SW 1271 (cell line): ENCODE measurements at places on chromosomes 6 and 20.

- DNase-seq, result no peak
Observed at GRCh38 chr20:16563066-16563806, 10.0 kb downstream of the KIF16B start.

DNA sequence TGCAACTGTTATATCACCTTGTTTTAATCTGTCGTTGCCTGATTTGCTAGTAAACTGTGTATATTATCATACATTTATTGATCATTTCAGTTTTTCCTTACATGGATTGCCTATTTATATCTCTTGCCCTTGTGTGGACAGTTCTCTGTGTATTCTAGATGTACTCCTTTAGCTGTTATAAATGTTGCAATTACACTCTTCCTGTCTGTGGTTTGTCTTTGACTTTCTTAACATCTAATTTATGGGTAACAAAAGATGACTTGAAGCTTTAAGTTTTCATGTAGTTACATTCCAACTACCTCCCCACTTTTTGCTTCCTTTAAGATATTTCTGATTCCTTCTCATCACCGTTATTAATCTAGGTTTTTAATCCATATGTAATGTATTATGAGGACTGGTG is 22.6 kb downstream of the PLCB1 start:
- DNase-seq, result no peak

DNA sequence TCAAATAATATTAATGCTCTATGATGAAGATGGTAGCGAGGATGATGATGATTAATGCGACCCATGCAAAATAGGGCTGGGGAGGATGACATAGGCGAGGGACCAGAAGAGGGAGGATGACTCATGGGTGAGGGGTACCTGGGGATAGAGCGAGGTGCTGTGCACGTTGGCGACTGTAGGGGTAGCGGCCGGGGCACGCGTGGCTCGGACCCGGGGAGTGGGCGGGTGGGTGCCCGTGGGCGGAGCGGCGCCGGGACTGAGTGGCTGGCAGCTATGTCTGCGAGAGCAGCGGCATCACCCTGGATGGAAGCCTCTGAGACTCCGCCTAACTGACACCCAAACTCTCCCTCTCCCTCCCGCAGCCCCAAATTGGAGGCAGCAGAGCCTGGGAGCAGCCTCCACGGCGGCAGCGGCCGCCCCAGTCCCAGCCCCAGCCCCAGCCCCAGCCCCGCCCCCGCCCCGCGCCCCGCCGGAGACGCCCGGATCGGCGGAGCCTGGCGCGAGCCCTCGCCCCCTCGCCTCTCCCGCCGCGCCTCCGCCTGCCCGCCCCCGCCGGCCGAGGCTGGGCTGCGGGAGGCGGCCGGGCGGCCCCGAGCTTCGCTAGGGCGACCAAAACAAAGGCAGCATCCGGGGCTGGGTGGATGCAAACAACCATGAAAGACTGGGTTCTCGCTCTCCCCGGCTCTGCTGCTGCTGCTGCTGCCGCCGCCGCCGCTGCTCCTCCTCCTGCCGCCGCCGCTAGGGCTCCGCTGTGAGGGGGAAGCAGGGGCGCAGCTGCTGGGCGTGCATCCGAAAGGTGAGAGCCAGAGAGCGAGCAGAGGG is at the start of gene RIMS1:
RIMS1 (plus strand) TSS at position 367 of the 822 bp plus-strand sequence. CDS start 474 bp downstream, outside the sequence.
- DNase-seq, result no peak

DNA sequence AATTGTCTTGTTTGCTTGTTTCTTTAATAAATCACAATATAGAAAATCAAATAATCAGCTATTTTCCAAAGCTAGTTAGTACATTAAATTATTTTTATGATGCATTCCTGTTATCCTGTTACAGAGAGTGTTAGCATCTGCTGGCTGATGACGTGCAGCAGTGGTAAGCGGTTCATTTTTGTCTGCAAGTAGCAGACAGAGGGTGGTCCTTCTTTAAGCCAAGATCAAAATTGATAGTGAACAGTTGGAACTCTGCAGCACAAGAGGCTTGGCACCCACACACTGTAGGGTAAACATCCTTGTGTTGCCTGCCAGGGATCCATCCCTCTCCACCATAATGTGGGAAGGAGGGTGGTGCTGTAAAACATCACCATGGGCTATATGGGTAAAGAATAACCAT is 158.3 kb downstream of the FRK start:
- DNase-seq, result no peak

DNA sequence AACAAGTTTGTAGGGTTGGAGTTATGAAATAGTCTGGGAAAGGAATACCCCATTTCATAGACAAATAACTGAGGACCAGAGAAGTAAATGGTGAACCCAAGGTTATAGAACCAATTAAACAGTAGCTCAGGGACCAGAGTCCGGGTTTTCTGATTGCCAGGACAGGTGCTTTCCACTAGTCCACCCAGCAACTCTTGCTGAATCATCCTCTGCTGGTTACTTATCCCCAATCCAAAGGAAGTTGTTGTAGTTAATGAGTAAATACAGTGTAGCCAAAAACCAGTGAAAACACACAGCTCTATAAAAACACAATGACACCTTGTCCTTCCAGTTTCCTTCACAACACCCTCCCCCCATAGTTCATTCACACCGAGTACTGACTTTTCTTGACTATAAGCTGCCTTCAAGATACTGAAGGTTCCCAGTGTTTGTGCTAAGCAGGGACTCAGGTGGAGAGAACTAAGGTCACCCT is 766 bp upstream of the TINAG start:
- DNase-seq, result no peak

- DNase-seq, result no peak
Observed at GRCh38 chr6:33602180-33602579, 18.9 kb upstream of the ITPR3 start.

DNA sequence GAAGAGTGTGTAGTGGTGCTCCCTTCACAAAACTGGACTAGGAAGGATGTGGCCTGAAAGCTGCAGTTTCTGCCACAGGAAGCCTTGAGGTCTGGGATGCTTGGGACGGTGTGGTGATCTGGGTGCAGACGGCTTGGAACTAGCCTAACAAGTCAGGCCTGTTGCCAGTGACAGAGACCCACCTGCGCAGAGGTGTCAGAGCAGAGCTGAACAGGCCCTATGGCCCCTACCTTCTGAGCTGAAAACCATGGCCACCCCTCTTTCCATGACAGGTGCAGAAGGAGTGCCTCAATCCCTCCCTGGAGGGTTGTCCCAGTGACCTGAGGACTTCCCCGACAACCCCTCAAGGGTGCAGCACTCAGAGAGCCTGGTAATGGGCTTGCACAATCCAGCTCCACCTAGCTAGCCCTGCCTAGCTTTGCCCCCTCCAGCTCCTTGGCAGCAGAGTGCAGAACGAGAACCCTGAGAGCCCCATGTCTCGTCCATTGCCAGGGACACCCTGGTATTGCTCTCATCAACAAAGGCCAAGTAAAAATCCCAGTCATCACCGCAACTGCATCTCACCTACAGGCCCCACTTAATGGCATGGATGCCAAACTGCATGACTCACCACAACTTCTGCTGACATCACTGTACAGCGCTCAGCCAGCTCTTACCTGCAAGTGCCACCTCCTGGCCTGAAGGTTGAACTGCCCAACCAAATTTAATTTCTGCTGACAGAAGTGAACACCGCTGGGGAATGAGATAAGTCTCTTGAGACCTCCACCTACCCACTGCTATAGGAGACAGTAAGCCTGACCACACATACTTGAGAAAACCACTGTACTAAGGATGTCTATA is 563.1 kb downstream of the TFAP2A start:
- DNase-seq, result no peak

- DNase-seq, result no peak
Observed at GRCh38 chr6:33372526-33373123, 19.0 kb upstream of the KIFC1 start.

GRCh38 chr20:1827974-1828785 is 67.0 kb upstream of the SIRPA start:
- DNase-seq, result no peak

DNA sequence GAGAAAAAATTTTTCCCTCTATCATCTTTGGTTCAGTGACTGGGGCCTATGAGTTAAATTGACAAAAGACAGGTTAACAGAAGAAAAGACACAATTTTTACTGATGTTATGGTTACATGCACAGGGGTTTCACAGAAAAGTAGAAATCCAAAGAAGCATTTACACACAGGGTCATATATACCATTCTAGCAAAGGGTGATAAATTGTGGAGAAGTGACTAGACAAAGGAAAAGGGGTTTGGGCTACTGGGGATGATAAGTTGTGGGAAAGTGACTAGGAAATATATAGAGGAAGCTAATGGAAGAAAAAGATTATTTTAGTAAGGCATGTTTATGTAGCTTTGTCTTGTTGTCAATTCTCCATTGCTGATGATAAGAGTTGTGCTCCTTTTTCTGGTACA is 276.7 kb upstream of the JARID2 start:
- DNase-seq, result no peak

DNA sequence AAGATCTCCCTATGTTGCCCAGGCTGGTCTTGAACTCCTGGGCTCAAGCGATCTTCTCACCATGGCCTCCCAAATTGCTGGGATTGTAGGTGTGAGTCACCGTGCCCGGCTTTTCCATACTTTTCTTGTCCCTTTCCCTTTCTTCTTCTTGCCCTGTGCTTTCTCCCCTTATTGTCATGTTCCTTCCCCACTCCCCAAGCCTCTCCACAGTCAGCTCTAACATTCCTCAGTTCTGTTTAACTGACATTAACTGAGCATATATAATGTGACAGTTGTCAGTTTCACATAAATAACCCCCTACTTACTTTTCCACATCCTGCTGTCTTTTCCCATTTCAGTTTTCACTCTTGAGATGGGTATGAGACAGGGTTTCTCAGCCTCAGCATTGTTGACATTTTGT is 9.5 kb upstream of the RNF8 start:
- DNase-seq, result no peak

DNA sequence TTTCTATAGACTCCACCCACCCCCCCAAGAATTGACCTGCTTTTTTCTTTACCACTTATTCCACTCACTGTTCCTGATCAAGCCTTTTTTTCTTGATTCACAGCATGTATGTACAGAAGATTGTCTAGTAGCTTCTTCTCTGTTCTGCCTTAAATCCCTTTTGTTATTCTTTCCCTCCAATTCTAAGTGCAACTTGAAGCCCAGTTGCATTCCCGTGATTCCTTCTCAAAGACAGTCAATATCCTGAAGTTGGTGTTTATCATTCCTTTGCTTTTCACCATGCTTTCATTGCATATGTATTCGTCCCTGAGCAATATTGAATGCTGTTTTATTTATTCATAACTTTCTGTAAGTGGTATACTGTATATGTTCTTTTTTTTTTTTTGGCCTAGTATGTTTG is 21.0 kb downstream of the XRN2 start:
- DNase-seq, result no peak

- DNase-seq, result no peak
Observed at GRCh38 chr6:168709390-168709789, 268.4 kb downstream of the SMOC2 start.

- peak; percentile 58 for DNase-seq
Observed at GRCh38 chr6:71333697-71334096, 45.1 kb downstream of the OGFRL1 start.

GRCh38 chr6:109978174-109979032 is at the start of gene GPR6:
Gene GPR6, plus strand, starts transcription at chr6:109978311. Its CDS starts 802 bp downstream, at chr6:109979113.
- DNase-seq, result no peak

DNA sequence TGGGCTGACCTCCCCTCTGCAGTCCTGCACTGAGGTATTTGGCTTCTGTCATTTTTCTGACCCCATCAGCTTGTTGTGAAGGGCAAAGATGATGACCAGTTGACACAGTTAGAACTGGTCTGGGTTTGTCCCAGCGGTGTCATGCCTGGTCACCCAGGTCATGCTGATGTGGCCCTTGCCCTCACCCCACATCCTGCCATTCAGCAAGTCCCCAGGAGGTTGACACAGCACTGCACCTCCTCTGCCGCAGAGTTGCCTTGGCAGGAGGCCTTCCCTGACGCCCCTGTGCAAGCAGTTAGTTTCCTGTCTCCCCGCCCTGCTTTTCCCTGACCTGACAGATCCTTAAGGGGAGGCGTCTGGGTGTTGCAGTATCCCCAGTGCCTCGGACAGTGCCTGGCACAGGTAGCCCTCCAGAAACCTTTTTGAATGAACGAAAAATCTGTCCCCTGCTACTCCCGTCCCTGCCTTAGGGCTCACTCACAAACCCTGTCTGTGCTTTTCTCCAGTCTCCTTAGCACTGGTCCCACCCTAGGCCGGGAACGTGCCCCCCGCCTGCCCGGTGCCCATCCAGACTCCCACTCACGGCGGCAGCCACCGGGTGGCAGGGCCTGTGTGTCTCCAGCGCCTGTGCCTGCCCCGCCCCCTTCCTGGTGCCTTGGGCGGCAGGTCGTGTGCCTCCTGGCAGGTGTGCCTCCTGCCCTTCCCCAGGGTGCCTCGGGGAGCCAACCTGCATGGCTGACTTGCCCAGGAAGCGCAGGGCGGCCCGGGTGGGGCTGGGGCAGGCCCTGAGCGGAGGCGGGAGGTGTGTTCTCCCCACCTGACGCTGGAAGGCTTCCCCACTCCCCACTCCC is 146.3 kb upstream of the RNF24 start:
- no peak for DNase-seq

- DNase-seq, result no peak
Observed at GRCh38 chr6:57162028-57162427, 10.1 kb upstream of the BAG2 start.

DNA sequence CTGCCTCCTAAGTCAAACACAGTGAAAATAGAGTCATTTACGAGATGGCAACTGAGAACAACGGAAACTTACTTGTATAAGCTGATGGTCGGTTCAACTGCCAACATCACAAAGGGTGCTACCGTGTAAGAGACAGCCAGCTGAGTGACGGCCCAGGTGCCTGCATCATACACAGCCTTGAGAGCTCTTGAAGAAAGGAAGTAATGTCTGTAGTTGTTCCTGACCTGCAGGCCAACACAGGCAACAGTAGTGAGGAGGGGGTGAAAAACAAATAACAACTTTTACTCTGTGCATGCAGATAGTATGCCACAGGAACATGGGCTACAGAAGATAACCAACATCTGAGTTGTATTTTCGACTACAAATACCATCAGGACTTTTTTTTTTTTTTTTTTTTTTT is 102.7 kb downstream of the MBOAT1 start:
- no peak for DNase-seq

DNA sequence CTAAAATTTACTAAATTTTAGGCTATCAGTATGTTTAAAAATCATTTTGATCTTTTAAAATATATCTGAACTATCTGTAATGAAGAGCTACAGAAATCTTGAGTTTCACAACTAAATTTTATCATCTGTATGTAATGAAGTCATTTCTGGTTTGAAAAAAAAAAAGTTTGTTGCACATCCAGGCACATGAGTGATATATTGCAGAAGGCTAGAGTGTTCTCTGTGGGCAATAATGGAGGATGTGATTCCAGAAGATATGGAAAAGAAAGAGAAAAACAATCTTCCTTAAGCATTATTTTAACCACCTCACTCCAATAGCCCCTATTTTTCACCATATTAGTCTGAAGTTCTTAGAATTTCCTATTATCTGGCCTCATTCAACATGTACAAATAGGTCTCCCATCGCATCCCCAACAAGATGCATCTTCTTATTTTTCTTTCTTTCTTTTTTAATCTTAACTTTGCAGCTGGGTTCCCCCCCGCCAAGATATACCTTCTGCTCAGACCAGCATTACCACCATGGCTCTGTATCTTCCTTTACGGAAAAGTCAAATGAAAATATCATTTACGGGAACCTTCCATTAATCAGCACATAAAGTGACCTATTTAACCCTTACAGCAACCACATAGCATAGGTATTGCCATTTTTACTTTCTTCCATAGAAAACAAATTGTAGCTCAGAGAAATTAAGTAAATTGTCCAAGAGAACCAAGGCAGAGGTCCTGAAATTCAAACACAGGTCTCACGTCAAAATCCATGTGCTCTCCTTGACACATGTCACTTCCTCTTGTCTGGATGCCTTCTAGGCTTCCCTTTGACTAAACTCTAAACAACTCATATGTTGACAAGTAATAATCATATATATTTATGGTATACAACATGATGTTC is 116.9 kb downstream of the KIF13A start:
- DNase-seq, result no peak

- DNase-seq, result peak; percentile 32
Observed at GRCh38 chr20:61219021-61219431, 33.0 kb upstream of the CDH4 start.

GRCh38 chr6:91415031-91415605 is 828.2 kb upstream of the MAP3K7 start:
- DNase-seq, result no peak
